ENCODE measurements at places on chromosomes 3 and 15.

DNA sequence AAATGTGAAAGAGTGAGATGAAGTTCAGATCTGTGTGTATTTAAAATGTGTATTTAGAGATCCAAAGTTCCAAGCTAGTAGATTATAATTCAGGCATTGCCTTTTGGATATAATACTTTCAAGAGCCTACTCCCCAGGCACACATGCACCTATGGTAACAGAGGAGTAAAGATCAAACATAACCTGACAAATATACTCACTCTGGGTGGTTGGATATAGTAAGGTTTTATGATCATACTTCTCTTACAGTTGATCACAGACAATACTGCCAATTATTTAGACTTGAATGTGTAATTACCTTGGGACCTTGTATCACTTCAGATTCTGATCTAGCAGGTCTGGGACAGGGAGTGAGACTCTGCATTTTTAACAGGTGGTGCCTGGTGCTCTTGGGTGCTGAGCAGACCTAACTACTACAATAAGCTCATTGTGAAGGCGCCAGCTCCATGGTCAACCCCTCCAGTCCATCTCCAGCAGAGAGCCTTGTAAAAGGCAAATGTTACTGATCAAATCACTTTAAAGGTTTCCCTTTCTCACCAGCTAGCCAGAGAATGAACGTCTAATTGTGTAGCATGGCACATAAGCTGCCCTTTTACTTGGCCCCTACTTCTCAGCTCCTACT lies 55.5 kb downstream of the NBEAL2 start:
- no peak for DNase-seq

DNA sequence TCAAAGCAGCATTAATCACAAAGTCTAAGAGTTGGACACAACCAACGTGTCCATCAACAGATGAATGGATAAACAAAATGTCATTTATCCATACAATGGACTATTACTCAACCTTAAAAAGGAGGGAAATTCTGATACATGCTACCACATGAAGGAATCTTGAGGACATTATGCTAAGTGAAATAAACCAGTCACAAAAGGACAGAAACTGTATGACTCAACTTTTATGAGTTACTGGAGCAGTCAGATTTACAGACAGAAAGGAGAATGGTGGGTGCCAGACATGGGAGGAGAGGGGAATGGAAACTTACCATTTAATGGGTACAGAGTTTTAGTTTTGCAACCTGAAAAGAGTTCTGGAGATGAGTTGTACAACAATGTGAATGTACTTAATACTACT lies 43.0 kb upstream of the SEC13 start:
- no peak for DNase-seq

DNA sequence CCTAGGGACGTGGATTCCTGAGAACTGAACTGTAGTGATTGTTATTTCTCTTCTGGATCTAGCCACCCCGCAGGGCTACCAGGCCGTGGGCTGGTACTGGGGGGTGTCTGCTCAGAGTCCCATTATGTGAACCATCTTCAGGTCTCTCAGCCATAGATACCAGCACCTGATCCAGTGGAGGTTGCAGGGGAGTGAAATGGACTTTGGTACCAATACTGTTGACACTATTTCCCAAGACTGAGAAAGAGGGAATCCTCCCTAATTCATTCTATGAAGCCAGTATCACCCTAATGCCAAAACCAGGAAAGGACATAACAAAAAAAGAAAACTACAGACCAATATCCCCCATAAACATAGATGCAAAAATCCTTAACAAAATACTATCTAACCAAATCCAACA lies 237.0 kb upstream of the AGTR1 start:
- DNase-seq = no peak

GRCh38 chr3:43307226-43307625 lies 20.9 kb downstream of the SNRK start:
- DNase-seq = no peak

- DNase-seq = no peak
These were observed 540 bp downstream of the KLHDC8B start for GRCh38 chr3:49171775-49172500.

GRCh38 chr3:184334470-184335158 lies 2.8 kb upstream of the FAM131A start:
- no peak for DNase-seq

GRCh38 chr15:53323191-53323590 lies 436.3 kb downstream of the WDR72 start:
- no peak for DNase-seq

All from nephron progenitor cell (in vitro differentiated cells).